ENCODE measurements at places on chromosomes 13 and 19. TPM values are rescaled to one million over a fixed set of nuclear protein-coding genes. Genes with fewer than 3 reads are reported as not detected.
A peak's percentile ranks its signal among the peaks of the same experiment; 100 is the strongest.

GRCh38 chr13:32208860-32209259, 106.3 kb downstream of the ZAR1L start:
- H3K27me3 ChIP-seq = peaks cover 19% of the 10 kb centered on the region
- no peak overlapping the region for H3K27ac ChIP-seq
- no peak for DNase-seq

DNA sequence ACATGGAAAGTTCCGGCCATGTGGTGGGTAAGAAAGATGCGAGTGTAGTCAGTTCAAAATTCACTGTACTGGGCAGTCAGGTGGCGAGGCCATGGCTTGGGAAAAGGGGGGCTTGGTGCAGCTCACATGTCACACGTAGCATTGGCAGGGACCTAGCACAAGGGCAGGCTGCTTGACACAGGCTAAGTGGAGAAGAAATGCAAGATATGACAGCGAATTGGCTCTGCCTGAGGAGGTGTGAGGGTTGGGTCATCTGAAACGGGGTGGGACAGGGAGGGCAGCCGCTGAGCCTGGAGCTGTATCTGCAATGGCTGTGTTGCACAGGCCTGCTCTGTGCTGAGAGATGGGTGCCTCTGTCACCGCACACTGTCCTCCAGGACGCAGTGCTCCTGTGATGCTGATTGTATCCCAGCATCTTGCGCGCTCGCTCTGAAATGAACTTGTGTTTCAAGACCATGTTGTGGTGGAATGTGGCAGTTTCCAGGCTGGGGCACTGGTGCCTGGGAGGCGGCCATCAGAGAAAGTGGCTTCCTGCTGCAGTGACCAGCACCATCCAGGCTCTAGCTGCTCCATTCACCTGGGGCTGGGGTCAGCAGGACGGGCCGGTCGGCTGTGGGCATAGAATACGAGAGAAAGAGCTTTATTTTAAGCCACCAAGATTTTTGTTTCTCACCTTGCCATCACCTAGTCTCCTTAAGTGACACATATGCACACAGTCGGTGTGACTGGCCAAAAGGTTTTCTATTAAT, 70.3 kb downstream of the TEX29 start:
- no peak overlapping the region for H3K4me3 ChIP-seq
- DNase-seq = peak; percentile 33
- H3K27me3 ChIP-seq = no peaks in the 10 kb centered on the region
- no peaks in the 10 kb centered on the region for H3K36me3 ChIP-seq

GRCh38 chr13:24032674-24033073, 127.8 kb upstream of the SPATA13 start:
- H3K4me1 ChIP-seq = peaks cover 2% of the 10 kb centered on the region
- DNase-seq = no peak
- no peak overlapping the region for H3K4me3 ChIP-seq
- H3K27ac ChIP-seq = no peak overlapping the region

- H3K4me3 ChIP-seq = no peak overlapping the region
- no peaks in the 10 kb centered on the region for H3K27me3 ChIP-seq
- no peaks in the 10 kb centered on the region for H3K36me3 ChIP-seq
Measured at GRCh38 chr19:17479325-17479791, 9.0 kb downstream of the SLC27A1 start.

- H3K4me1 ChIP-seq = no peaks in the 10 kb centered on the region
- no peak overlapping the region for H3K27ac ChIP-seq
- DNase-seq = no peak
- peaks cover 3% of the 10 kb centered on the region for H3K36me3 ChIP-seq
- no peak overlapping the region for H3K4me3 ChIP-seq
Measured at GRCh38 chr13:41700790-41701310, 243.5 kb downstream of the RGCC start.

Gene CCL25
- not detected for total RNA-seq

DNA sequence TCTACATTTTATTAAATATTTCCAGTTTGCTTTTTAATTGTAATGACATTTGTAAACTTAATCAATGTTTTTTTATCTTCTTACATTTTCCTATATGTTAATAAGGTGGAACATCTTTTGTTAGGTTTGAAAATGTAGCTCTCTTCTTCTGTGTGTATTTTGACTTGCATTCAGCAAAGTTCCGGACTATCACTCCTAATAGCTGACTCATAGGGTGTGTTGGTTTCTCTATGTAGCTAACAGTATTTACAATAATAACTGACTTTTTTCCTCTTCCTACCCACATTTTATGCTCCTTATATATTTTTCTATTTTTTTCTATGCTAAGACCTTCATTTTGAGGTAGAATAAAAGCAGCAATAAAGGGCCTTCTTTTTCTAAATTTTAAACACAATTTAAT, 28.1 kb downstream of the MYO16 start:
- H3K36me3 ChIP-seq = no peaks in the 10 kb centered on the region
- no peaks in the 10 kb centered on the region for H3K27me3 ChIP-seq
- H3K4me3 ChIP-seq = no peak overlapping the region
- H3K27ac ChIP-seq = no peak overlapping the region
- no peak for DNase-seq

DNA sequence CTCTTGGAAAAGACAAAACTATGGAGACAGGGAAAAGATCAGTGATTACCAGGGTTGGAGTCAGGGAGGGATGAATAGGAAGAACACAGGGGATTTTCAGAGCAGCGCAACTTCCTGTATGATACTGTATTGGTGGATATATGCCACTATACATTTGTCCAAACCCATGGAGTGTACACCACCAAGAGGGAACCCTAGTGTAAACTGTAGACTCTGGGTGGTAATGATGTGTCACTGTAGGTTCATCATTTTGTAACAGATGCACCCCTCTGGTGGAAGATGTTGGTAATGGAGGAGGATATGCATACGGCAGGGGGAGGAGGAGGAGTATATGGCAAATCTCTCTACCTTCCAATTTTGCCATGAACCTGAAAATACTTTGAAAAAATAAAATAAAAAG, 68.1 kb downstream of the UFM1 start:
- H3K4me3 ChIP-seq = no peak overlapping the region
- H3K27ac ChIP-seq = no peak overlapping the region
- peaks cover 1% of the 10 kb centered on the region for H3K27me3 ChIP-seq

Gene DCT
- not detected for total RNA-seq

Gene KATNAL1
- total RNA-seq = 38.2 TPM

- no peaks in the 10 kb centered on the region for H3K27me3 ChIP-seq
- peaks cover 11% of the 10 kb centered on the region for H3K36me3 ChIP-seq
- peaks cover 34% of the 10 kb centered on the region for H3K4me1 ChIP-seq
- H3K4me3 ChIP-seq = peak overlapping the region; percentile 93
- peak overlapping the region; percentile 92 for H3K27ac ChIP-seq
- peak; percentile 44 for DNase-seq
Measured at GRCh38 chr13:41312176-41312500, 1.1 kb downstream of the NAA16 start.

GRCh38 chr13:110436276-110436675, 125.2 kb downstream of the RAB20 start:
- no peaks in the 10 kb centered on the region for H3K36me3 ChIP-seq
- peaks cover 20% of the 10 kb centered on the region for H3K27me3 ChIP-seq

Gene RFXAP
- 13.8 TPM for total RNA-seq

DNA sequence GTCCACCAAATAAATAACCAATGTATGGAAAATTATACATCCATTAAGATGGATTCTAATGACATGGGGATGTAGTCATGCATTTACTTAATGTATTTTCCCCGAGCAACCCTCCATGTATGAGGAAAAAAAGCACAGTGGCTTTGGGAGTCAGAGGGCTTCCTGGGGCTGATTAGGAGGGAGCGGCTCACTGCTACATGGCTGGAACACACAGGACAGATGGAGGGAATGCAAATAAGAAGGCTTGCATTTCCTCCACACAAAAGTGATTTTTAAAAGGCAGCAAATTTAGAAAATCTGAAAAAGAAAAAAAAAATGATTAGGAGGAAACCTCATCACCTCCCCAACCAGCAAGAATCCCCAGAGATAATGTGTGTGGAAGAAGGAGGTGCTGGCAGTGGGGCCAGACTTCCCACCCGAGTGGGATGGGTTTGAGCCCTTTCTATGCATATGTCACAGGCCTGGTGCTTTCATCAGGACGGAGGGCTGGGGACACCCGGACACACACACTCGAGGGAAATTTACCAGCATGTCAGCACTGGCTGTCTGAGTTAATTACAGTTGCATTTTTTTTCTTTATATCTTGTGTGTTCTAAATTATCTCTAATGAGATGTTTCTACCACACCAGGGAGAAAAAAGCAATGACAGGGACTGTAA, 118.9 kb downstream of the USP12 start:
- no peaks in the 10 kb centered on the region for H3K27me3 ChIP-seq
- peaks cover 21% of the 10 kb centered on the region for H3K4me1 ChIP-seq
- DNase-seq = no peak
- no peak overlapping the region for H3K27ac ChIP-seq
- H3K36me3 ChIP-seq = peaks cover 2% of the 10 kb centered on the region
- H3K4me3 ChIP-seq = no peak overlapping the region

- DNase-seq = no peak
- H3K27me3 ChIP-seq = no peaks in the 10 kb centered on the region
- H3K4me1 ChIP-seq = no peaks in the 10 kb centered on the region
- no peak overlapping the region for H3K27ac ChIP-seq
- no peak overlapping the region for H3K4me3 ChIP-seq
Measured at GRCh38 chr13:38700051-38700450, 13.2 kb downstream of the FREM2 start.

GRCh38 chr19:48907671-48908070, 7.6 kb downstream of the NUCB1 start:
- peaks cover 64% of the 10 kb centered on the region for H3K36me3 ChIP-seq
- H3K27me3 ChIP-seq = no peaks in the 10 kb centered on the region
- no peak for DNase-seq
- no peak overlapping the region for H3K27ac ChIP-seq
- H3K4me3 ChIP-seq = no peak overlapping the region

DNA sequence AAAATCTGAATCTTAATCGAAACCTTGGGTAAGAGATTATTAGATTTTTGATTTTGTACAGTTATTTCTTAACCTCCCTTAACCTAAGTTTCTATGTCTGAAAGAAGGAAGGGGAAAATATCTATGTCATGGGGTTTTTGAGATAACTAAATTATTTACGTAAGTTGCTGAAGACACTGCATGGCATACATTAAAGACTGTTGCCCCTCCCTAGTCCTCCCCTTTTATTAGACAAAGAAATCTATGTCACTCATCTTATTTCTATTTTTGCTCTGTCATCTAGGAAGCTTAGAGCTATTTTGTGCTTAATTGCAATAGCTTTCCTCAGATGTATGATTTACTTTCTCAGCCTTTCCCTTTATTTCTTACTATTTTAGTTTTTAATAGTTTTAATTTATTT, 15.0 kb downstream of the COG6 start:
- no peaks in the 10 kb centered on the region for H3K27me3 ChIP-seq
- no peaks in the 10 kb centered on the region for H3K4me1 ChIP-seq
- DNase-seq = no peak
- H3K4me3 ChIP-seq = no peak overlapping the region
- peaks cover 19% of the 10 kb centered on the region for H3K36me3 ChIP-seq

DNA sequence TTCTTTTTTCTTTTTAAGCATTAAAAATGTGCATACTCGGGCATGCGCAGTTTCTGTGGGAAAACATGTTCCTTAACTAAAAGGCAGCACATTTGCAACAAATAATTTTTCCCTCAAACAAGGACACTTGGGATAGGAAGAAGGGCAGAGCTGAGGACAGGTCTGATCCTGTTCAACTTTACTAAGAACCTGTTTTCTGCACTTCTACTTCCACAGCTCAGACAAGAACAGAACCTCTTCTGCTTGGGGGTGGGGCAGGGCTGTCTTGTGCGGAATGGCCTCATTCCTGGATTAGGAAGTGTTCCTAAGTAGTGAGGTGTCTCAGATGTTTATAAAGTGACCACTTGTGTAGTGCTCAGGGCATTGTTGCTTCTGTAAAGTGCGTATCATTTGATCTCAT, 18.3 kb downstream of the SAFB start:
- DNase-seq = no peak
- no peaks in the 10 kb centered on the region for H3K27me3 ChIP-seq
- H3K36me3 ChIP-seq = peaks cover 51% of the 10 kb centered on the region

GRCh38 chr19:44109458-44109857, 3.7 kb upstream of the ZNF225 start:
- no peak for DNase-seq
- H3K27me3 ChIP-seq = no peaks in the 10 kb centered on the region
- peaks cover 58% of the 10 kb centered on the region for H3K36me3 ChIP-seq
- H3K27ac ChIP-seq = no peak overlapping the region
- H3K4me3 ChIP-seq = no peak overlapping the region

GRCh38 chr19:3358689-3359014, 7.7 kb upstream of the NFIC start:
- no peaks in the 10 kb centered on the region for H3K36me3 ChIP-seq
- H3K4me3 ChIP-seq = peak overlapping the region; percentile 72
- H3K4me1 ChIP-seq = peaks cover 26% of the 10 kb centered on the region
- DNase-seq = no peak
- H3K27me3 ChIP-seq = peaks cover 19% of the 10 kb centered on the region
- no peak overlapping the region for H3K27ac ChIP-seq

Gene TMEM255B
- total RNA-seq = 1.3 TPM

Gene TMEM86B
- total RNA-seq = 10.4 TPM

DNA sequence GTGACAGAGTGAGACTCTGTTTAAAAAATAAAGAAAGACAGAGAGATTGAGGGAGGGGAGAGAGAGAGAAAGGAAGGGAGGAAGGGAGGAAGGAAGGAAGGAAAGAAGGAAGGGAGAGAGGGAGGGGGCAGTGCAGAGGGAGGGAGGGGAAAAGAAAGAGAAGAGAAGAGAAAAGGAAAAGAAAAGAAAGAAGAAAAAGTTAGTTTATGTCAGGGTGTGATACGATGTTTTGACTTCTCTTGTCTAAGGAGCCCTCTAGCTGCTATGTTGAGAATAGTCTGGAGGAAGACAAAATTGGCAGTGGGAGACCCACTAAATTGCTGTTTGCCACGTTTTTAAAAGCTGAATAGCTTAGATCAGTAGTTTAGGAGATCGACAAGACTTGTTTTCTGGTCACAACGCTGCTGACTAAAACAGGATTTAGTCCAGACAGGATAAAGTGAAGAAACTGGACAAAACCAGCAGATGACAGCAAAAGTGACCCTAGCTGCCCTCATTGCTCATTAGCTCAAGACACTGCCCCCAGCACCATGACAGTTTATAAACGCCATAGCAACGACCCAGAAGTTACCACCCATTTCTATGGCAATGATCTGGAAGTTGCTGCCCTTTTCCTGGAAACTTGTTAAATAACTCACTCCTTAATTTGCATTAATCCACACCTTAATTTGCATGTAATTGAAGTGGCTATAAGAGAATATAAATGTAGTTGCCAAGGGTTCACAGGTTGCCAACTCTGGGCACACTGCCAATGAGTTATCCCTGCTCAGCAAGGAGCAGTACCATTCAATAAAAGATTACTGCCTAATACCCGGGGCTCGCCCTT, 11.1 kb downstream of the TEX101 start:
- no peak for DNase-seq
- no peak overlapping the region for H3K27ac ChIP-seq
- no peak overlapping the region for H3K4me3 ChIP-seq
- H3K27me3 ChIP-seq = peaks cover 6% of the 10 kb centered on the region

GRCh38 chr13:30884543-30884942, 21.5 kb upstream of the MEDAG start:
- no peak overlapping the region for H3K4me3 ChIP-seq
- DNase-seq = no peak
- H3K27me3 ChIP-seq = peaks cover 29% of the 10 kb centered on the region
- H3K36me3 ChIP-seq = no peaks in the 10 kb centered on the region
- no peak overlapping the region for H3K27ac ChIP-seq
